ENCODE measurements at places on chromosomes 2 and 18.

DNA sequence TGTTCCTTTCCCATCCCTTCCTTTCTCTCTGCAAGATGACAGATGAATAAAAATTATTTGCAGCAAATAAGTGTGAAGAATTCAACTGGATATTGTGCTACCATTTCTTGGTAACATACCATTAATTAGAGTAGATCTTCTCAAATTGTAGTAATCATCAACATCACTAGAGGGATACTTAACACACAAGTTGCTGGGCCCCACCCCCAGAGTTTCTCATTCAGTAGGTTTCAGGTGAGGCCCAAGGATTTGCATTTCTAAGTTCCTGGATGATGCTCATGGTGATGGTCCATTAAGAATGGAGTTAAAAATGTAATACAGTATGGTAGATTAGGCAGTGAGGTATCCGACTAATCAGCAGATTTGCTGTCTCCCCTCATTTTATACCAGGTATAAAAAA is 594.0 kb downstream of the ERBB4 start:
- DNase-seq, result peak; percentile 15

- no peak for DNase-seq
Measured at GRCh38 chr2:108034843-108035242, 48.5 kb downstream of the SLC5A7 start.

- no peak for DNase-seq
Measured at GRCh38 chr2:145086910-145087309, 567.0 kb upstream of the ZEB2 start.

DNA sequence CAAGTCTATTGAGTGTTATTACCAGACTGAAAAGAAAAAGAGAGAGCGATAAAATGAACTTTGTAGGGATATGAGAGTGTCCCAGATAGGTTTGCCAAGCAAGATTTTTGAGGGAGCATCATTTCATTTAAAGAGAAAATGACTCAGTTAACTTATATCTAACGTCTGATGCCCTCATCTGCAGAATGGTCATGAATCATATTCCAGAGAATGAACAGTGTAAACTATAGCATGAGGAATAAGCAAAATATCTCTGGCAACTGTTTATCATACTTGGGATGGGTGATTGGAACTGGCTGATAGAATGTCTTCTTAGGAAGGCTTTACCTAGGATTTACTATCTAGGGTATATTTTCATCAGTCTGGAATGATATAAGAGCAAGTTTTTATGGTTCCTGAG is 289.4 kb downstream of the CMPK2 start:
- DNase-seq, result no peak

DNA sequence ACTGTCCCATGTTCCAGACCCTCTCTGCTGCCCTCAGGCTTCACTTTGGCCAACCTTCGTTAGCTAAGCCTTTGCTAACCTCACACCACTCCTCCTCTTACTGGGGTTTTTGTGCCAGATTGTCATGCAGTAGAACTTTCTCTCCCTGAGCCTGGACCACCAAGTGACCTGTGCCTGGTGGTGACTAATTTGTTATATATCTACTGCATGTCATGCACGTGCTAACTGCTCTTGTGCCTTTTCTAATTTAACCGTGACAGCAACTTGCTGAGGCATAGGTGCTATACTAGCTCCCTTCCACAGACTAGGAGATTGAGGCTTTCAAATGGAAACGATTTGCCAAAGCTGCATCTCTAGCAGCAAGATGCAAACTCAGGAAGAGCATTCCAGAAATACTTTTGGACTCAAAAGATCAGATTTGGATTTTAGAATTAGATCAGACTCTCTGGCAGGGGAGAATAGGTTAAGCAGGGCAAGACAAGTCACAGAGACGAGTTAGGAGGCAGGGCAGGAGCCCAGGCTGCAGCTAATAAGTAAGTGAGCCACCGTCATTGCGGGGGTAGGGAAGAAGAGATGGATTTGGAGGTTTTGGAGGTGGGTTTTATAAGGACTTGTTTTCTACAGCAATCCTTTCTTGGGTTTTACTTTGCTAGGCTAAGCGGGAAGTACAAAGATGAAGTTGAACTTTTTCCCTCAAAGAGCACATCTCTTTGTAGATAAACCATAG is 1.8 kb downstream of the PPP1R7 start:
- DNase-seq, result no peak

DNA sequence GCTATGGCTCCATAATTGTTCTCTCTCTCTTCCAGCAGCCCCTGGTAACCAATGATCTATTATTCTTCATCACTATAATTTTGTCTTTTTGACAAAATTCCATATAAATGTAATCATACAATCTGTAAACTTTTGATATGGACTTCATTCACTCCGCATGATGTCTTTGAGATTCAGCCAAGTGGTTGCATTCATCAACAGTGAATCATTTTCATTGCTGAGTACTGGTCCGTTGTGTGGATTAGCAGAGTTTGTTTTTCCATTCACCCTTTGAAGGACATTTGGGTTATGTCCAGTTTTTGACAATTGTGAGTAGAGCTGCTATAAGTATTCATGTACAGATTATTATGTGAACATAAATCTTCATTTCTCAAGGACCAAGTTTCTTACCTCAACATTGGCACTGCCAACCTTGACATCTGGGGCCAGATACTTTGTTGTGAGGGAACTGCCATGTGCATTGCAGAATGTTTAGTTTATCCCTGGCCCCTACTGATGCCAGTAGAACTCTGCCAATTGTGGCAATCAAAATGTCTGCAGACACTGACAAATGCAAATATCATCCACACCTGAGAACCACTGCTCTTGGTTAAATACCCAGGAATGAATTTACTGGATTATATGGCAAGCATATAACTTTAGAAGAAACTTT is 48.4 kb upstream of the BCL2L11 start:
- DNase-seq, result no peak

DNA sequence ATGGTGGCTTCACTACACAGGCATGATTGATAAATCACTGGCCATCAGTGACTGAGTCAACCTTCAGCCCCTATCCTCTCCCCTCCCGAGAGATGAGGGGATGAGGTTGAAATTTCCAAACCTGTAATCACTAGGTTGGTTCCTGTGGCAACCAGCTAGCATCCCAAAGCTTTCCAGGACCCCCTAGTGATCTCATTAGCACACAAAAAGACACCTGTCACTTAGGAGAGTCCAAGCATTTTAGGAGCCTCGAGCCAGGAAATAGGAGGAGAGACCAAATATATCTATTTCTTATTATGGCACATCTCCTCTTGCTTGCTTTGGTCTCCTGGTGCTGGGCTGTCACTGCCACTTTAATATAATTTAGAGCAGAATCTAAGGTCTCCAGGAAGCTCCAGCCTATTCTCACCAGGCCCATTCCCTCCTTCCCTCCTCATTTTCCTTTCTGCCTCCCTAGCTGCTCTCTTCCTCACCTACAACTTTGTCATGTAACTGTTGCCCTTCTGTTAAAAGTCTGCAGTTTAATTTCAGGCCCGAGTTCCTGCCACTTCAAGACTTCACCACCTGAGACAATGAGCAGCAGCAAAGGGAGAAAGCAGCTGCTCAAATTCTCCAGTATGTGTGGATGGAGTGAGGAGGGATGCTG is 33.2 kb upstream of the NAB1 start:
- peak; percentile 45 for DNase-seq

GRCh38 chr18:46858290-46858689 is 59.0 kb downstream of the PIAS2 start:
- no peak for DNase-seq

Measured in iPS DF 19.7 (cell line).